ENCODE measurements at places on chromosomes 1 and 21. TPM values are rescaled to one million over a fixed set of nuclear protein-coding genes. Genes with fewer than 3 reads are reported as not detected.

KIF17 gene
- total RNA-seq: 1.8 TPM

KRTAP12-2 gene
- total RNA-seq: not detected

WNT4 gene
- total RNA-seq: 3.7 TPM

LCE2C gene
- total RNA-seq: not detected

PYCR2 gene
- total RNA-seq: 21.8 TPM

LRRC71 gene
- total RNA-seq: 0.53 TPM

EPHX1 gene
- 17.5 TPM for total RNA-seq

OR2T11 gene
- total RNA-seq: not detected

NCF2 gene
- total RNA-seq: 5.5 TPM

CRYAA gene
- total RNA-seq: not detected

HFM1 gene
- 4.0 TPM for total RNA-seq

LCE2A gene
- not detected for total RNA-seq

TNFRSF1B gene
- total RNA-seq: 8.8 TPM

CFHR3 gene
- total RNA-seq: 1.2 TPM

NHLH1 gene
- 0.04 TPM for total RNA-seq

F13B gene
- not detected for total RNA-seq

ALG14 gene
- total RNA-seq: 3.2 TPM

ID3 gene
- 129 TPM for total RNA-seq

C4BPA gene
- total RNA-seq: 0.09 TPM

PRAMEF1 gene
- total RNA-seq: not detected

All from muscle of leg (tissue), 16 donors.